AG10803 (cell line): ENCODE measurements at places on chromosomes 2 and 18.
A peak's percentile ranks its signal among the peaks of the same experiment; 100 is the strongest.

DNA sequence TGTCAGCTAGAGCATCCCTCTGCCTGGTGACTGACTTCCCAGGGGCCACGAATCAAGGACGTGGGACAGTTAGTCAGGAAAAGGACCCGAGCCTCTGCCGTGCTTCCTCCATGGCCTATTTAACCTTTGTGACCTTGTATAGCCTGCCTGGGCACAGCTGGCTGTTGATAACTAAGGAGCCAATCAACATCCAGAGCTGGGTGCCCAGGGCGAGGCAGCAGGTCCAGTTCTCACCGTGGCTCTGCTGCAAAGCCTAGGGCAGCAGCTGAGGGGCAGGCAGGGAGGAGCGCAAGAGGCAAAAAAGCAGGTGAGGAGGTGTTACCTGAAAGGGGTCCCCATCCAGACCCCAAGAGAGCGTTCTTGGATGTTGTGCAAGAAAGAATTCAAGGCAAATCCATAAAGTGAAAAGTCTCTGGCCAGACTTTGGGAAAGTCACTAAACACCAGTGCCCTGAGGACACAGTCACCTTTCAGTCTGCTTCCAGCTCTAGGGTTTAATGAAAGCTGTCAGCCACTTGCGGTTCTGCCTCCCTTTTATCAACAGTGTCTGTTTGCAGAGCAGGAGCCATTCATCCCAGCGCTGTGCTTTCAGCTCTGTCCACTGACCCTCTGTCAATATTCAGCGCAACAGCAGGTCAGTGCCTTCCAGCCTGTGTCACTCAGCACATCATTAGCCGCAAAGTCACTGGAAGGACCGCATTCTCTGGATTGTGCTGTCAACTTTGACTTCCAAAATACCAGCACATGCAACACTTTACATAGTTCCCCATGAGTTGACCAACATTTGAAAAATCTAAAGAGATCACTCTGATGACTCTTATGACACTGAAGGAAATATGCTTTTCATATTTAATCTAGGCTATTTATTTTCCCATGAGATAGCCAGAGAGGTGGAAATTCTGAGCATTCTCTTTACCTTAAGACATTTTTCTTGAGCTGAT lies 38.6 kb upstream of the ASAP2 start:
- DNase-seq = no peak

DNA sequence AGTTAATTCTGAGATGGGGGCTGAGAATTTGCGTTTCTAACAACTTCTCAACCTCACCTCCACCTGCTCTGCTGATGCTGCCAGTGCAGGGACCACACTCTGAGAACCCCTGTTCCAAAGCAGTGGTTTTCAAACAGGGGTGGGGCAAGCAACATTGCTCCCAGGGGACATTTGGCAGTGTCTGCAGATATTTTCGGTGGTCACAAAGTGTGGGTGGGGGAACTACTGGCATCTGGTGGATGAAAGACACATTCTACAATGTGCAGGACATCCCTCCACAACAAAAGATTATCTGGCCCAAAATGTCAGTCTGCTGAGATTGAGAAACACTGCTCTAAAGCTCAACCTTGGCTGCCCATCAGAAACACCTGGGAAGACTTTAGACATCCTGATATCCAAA lies 188.7 kb upstream of the SATB2 start:
- DNase-seq = no peak

DNA sequence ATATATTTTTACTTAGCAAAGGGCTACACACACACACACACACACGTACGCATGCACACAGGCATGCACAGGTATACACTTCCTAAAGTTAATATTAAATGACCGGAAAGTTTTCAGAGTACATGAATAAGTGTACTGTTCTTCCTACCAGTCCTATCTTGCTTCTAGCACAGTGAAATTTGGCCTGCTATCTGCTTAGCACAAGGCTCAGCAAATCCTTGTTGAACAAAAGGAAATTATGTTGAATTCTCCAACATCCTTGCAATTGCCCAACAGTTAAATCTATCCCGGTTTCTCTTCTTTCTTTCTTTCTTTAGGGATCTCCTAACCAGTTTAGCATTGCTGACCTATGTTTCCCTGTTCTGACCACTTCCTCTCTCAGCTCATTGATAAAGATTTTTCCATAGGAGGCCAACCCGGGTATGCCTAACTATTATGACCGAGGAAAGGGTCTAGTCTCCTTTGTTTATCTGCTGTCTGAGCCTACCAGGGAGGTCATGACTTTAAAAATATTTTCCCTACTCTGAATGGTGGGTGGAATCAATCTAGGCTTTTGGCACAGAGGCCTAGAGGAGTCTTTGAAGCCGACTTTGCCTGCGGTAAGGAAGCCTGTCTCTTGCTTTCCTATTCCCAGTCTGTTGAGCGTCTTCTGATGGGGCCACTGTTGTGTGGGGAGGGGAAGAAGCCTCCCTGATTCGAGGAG lies 400.7 kb downstream of the HRH4 start:
- no peak for DNase-seq

DNA sequence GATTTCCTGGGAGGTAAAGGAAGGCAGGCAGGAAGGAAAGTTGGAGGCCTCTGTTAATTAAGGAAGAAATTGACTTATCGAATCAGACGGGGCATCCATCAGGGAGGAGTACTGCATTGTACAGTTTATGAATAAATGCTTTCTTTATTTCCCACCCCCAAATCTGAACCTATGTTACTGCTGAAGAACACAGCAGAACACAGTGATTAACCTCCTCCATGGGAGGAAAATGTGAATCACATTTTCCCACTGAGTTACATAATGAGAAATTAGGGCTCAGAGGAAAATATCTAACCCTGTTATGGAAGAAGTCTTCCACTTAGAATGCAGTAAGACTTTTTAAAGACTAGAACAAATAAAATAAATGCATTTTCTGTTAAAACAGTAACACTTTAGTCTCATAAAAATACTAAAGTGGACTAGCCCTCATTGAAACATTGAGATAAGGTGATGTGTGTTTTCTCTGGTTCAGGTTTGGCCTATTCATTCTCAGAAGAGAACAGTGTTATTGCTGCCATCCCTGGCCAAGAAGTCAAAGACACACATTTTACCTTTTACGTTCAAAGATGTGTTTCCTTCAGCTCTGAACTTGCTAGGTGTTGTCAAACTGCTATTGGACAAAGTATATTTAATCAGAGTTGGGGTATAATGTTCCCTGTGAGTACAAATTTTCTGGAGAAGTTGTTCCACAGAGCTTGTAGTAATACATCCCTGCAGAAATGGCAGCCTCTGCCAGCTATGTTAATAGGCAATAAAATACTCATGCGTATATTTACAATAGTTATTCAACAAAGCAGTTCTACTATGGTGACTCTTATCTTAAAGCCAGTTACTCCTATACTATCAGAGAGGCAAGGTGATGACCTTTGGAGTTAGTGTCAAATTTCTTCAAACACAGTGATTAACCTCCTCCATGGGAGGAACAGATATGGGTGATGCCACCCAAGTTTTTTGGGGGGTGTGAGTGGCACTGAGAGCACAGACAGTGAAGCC lies 11.1 kb downstream of the DNAH6 start:
- DNase-seq = no peak

- DNase-seq = no peak
Observed at GRCh38 chr2:28035816-28036215, 145.3 kb downstream of the BABAM2 start.

GRCh38 chr2:233037078-233037477 lies 4.6 kb downstream of the NEU2 start:
- DNase-seq = peak; percentile 53

DNA sequence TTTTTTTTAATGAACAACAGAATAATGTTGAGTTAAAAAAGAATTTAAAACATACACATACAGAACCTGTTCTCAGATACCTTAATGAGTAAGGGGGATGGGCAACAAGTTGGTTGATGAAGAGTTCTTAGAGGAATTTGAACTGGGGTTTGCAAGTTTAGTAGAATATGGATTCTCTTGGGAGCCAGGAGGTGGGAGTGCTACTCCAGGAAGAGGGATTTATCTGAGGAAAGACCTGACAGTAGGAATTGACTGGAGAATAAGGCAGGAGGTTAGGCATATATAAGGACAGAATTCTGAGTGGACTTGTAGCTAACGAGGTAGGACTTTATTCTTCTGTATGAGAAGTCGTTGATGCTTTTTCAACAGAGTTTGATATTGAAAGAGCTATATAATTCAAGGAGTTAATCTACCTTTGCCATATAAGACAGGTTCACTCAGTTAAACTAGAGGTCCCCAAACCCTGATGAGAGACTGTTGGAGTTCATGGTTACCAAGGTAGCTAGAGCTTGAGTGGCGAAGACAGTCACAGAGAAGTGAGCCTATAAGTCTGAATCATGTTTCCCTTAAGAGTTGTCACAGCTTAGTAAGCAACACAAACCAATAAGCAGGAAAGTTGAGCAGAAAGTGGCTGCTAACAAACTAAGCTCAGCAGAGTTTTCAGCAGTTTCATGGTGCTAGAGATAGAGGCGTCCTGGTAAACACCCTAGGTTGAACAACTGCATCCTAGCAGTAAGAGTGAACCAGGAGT lies 88.2 kb downstream of the NCOA1 start:
- no peak for DNase-seq

DNA sequence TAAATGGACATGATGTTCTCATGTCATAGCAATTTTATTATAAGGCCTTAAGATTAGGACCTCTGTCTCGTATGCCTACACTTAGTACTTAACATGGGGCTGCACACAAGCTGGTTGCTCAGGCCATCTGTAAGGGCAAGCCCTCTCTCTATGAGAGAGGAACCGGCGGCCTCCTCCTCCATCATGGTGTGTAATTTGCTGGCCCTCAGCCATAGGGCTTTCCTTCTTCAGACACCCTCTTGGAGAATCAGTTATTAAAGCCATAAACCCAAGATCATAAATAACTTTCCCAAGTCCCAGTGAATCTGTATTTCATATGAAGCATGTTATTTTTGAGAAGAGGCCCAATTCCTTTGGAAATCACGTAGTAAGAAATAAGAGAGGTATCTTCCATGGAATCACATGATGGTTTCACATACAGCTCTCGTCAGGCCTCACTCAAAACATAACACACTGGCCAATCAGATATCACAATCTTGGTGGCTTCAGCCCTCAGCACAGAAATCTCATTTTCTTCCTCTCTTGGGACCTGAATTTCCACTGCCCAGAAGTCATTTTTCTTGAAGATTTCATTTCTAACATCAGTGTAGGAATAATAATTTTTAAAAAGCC lies 92.6 kb downstream of the RDH14 start:
- DNase-seq = no peak

- DNase-seq = no peak
Observed at GRCh38 chr2:61363580-61363979, 107.3 kb downstream of the USP34 start.

DNA sequence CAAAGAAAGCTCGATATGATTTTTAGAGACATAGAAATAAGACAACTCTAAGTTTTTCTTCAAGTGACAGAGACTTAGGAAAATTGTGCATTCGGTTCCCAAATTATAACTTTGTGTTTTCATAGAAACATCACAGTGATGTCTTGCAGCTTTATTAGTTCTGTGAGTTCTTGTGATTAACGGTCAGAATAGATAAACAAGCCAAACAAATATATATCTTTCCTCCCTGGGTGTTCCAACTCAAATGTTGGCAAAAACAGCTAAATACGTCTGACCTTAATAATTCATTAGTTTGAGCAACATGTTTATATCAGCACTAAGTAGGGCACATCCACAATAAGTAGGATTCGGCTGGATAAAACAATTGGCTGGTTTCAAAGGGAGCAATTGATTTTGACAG lies 47.6 kb downstream of the DTNA start:
- DNase-seq = no peak

- DNase-seq = no peak
Observed at GRCh38 chr2:20165677-20166509, 59.0 kb downstream of the SDC1 start.

- peak; percentile 80 for DNase-seq
Observed at GRCh38 chr2:205675861-205676516, 6.3 kb upstream of the NRP2 start.

DNA sequence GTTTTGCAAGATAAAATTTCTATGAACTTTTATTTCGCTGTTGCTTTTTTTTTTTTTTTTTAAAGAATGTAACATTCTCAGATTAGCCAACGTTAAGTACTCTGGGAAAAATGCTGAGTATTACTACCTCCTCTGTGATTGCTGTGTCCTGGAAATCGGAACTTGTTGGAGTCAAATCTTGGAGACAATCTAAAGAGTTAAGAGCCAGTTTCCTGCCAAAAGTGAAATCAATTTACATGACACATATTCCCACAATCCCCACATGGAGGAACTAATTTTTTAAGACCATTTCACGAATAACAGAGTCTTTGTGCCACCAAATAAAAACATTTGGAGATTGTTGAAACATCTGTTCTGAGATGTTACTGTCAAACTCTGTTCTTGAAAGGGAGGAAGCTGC lies 127.8 kb downstream of the MEP1B start:
- peak; percentile 82 for DNase-seq

- DNase-seq = no peak
Observed at GRCh38 chr2:38142627-38143026, 66.7 kb upstream of the CYP1B1 start.

DNA sequence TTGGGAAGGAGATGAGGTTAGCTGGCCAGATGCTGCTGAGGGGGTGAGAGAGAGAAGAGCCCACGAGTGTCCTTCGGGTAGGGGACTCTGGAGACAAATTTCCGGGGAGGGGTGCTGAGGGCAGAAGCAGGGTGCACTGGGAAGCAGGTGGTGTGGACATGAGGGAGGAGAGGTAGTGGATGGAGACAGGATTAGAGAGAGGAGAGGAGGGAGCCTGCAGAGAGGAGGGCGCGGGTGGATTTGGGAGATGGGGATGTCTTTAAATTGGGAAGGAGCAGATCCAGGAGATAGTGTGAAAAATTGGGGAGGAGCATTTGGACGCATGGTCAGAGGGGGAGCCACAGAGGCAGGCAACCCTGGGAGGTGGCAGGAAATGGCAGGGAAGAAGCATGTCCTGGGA lies 154.7 kb downstream of the DYSF start:
- no peak for DNase-seq

GRCh38 chr2:237863689-237864443 lies 4.4 kb downstream of the RAMP1 start:
- DNase-seq = no peak

DNA sequence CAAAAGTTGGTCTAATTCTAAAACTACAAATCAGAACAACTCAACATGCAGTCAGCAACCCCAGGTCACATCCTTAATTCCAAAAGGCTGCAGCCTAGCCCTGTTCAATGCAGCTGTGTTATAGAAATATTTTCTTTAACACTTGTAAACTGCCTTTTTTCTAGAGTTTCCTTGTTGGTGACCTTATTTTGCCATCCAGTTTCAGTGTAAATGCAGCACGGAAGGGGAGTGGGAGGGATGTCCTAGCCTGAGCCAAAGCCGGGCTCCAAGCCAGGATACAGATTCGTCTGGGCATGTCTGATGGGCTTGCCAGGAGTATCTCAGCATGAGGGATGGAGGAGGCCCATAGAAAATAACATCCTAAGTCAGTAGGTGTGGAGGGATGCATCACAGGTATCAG lies 17.7 kb upstream of the SP3 start:
- DNase-seq = peak; percentile 39

DNA sequence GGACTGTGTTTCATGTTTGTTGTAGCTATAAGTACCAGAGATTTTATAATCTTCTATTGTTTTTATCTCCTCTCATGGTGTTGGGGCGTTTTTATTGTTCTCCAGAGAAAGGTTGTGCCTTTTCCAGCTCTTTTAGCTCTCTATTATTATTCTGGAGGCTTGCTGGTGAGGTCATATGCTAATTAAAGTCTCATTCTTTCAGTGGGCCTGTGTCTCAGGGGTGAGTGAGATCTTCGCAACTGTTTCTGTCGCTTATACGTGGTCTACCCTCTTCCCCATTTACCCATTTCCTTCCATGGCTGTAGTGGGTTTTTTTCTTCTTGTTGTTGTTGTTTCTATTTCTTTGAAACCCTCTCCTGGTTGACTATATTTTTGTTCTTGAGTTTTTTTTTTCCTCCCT lies 584.9 kb downstream of the TMEM182 start:
- DNase-seq = no peak
